HuH-7 (cell line): ENCODE measurements at places on chromosomes 2 and 18.

DNA sequence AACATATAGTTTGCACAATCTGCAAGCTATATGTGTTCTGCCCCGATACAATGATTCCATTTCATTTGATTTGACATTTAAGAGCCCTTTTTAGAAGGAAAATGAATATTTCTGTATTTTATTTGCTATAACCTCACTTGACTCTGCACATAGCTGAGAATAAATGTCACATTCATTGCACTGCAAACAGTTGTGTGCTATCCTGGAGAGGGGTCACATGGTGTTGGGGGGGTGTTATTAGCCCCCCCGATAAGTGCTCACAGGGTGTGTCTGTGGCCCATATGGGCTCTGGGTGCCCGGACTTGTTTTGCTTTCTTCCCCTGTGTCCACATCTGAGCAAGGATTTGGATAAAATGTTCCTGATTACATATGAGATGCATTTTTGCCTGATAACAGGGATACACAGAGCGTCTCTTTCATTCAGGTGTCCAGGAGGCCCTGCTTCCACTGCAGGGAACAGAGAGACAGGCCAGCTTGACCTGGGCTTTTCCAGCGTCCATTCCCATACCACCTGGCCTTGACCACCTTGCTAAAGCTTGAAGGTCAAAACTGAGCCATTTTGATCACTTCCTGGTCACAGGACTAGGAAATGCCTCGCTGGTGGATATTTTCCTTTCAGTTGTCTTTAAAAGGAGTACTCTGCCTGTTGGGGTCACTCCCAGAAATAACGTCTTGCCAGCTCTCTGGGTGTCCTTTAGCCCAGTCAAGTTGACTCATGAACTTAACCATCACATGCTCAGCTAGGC, 38.4 kb upstream of the ID2 start:
- DNase-seq: no peak

- no peak for DNase-seq
Observed at GRCh38 chr2:64640153-64641044, 13.3 kb downstream of the SERTAD2 start.

- no peak for DNase-seq
Observed at GRCh38 chr2:58919316-58919715, 678.2 kb upstream of the FANCL start.

GRCh38 chr2:195471807-195472206, 185.2 kb upstream of the SLC39A10 start:
- no peak for DNase-seq

GRCh38 chr2:197620133-197620532, 55.3 kb downstream of the RFTN2 start:
- DNase-seq: no peak

GRCh38 chr2:216596980-216597509, 36.2 kb upstream of the IGFBP2 start:
- DNase-seq: no peak

- no peak for DNase-seq
Observed at GRCh38 chr2:239012936-239013677, 165.2 kb downstream of the TWIST2 start.

- no peak for DNase-seq
Observed at GRCh38 chr2:113225263-113226259, 51.8 kb downstream of the PSD4 start.

DNA sequence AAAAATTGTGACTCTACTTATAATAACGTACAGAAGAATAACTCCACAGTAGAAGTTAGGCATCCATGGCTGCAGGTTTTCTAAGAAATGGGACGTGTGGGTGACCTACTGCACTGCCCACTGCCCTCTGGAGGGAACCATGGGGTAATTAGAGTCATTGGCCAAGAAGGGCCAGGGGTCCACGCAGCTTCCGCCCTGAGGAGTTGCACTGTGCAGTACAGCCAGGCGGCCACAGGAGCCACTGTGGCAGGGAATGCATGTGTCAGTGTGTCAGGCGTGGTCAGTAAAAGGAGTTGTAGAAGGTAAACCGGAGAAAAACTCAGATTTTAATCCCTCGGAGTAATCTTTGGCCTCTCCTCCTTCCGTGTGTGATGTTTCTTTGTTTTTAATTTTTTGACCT, 24.8 kb downstream of the NCK2 start:
- DNase-seq: no peak

DNA sequence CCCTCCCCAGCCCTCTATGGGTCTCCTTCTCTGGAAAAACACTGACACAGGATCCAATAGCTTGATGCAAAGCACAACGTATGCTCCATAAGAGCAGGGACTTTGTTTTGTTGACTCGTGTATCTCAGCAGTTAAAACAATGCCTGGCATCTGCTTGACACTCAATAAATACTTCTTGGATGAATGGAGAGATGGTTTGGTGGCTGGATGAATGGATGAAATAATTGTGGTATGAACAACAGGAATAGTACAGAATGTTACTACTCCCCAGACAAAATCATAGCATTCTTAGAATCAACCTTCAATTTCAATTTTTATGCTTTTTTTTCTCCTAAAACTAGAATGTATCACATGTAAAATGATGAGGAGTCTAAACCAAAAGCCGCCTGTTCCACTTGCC, 57.4 kb downstream of the KCNE4 start:
- no peak for DNase-seq

DNA sequence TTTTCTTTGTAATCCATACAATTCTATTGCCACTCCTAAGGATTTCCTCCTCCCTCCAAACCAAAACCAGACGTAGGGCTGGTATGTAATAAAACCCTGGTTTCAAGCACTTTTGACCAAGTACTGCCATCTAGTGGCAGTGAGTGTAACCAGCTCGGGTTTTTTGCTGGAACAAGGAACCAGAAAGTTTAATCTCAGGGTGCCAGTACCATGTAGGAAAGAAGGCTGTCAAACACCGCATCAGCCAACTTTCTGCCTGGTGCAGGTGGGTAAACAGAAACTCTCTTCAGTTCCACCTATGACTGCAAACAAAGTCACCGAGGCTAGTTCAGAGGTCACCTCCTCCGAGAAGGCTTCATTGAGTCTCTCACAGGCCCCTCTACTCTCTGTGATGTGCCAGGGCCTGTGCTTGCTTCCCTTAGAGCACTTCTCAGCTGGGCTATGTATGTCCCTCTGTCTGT, 10.2 kb upstream of the THNSL2 start:
- peak; percentile 80 for DNase-seq

DNA sequence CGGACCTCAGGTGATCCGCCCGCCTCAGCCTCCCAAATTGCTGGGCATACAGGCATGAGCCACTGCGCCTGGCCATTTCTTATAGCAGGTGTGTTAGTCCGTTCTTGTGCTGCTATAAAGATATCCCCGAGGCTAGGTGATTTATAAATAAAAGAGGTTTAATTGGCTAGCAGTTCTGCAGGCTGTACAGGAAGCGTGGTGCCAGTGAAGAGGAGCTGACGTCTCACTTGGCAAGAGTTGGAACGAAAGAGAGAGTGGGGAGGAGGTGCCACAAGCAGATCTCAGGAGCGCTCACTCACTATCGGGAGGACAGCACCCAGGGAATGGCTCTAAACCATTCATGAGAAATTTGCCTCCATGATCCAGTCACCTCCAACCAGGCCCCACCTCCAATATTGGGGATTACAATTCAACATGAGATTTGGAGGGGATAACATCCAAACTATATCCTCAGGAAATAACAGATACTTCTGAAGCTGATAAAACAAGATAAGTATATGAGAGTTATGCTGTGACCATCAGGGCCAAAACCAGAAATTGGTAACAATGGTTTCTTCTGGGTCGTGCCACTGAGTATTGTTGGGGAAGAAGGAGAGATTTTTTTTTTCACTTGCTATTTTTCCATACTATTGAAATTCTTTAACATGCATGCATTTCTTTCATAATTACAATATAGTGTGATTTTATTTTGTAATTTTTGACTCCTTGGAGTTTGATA, 7.4 kb upstream of the RMC1 start:
- no peak for DNase-seq

- DNase-seq: no peak
Observed at GRCh38 chr2:101549371-101549770, 74.5 kb upstream of the RFX8 start.

- no peak for DNase-seq
Observed at GRCh38 chr2:239939736-239940483, 85.2 kb downstream of the NDUFA10 start.

GRCh38 chr2:237314198-237314597, 99.8 kb downstream of the COL6A3 start:
- no peak for DNase-seq

DNA sequence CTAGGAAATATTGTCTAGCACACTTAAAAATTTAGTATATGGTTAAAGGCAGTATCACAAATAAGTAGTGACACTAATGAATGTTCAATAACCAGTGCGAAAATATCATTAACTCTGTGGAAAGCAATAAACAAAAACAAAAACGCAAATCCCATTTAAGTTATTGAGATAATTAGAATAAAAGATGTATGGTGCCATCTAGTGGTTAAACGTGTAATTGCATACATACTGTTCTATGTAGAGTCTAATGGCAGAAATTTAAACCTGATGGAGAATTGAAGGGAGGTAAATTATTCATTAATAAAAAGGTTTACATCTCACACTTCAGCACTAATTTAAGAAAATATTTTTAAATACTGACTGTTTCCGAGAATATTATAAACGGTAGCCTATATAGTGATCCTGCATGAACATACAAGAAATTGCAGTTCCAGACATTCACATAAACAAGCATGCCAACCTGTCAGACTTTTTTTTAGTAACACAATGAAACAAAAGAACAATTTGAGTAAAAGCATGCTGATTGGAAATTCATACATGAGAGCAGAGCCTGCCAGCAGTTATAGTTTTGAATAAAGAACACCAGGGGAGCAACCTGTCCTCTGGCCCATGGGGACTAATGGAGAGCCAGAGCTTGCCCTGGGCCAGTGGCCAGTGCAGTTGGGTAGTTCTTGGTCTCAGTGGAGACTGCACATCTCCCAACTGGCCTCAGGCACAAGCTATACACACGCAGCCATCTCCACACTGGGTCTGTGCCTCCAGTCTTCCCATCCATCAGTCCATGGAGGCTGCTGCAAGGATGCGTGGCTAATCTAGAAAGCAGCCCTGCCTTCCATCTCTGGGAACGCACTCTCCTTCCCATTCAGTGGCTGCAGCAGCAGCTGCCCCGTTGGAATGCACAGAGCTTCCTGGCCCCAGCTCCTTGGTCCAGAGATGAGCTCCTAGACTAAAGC, 28.0 kb downstream of the GCG start:
- peak; percentile 28 for DNase-seq

- DNase-seq: no peak
Observed at GRCh38 chr2:86241611-86242010, 42.4 kb downstream of the MRPL35 start.

- DNase-seq: no peak
Observed at GRCh38 chr18:44552706-44553105, 128.0 kb upstream of the SETBP1 start.

DNA sequence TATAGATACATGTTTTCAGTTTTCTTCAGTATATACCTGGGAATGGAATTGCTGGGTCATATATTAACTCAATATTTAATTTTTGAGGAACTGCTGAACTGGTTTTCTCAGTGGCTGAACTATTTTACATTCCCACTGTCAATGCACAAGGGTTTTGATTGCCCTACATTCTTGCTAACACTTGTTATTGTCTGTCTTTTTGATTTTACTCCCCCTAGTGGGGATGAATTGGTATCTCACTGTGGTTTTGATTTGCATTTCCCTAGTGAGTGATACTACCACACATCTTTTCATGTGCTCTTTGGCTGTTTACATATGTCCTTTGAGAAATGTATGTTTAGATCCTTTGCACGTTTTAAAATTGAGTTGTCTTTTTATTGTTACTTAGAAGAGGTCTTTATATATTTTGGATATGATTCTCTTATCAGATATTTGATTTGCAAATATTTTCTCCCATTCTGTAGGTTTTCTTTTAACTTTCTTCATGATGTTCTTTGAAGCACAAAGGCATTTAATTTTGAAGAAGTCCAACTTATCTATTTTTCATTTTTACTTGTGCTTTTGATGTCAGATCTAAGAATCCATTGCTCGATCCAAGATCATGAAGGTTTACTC, 36.2 kb downstream of the ASB1 start:
- DNase-seq: peak; percentile 60

DNA sequence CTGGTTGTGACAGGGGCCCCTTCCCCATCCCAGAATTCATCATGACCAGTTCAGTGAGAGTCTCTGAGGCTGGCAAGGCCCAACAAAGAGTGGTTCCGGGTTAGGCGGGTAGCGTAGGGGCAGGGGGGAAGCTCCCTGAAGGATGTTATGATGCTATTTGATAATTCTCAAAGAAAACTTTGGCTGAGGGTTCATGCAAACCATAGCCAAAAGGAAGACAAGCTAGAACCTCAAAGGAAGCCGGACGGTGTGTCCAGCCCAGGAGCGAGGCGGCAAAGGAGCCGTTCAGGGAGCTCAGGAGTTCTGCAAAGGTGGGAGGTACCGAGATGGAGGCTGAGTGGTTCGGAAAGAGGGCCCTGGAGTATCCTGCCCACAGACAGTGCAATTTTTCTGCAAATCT, 226.8 kb upstream of the RAB6C start:
- no peak for DNase-seq

GRCh38 chr18:13457327-13457726, 238.8 kb downstream of the LDLRAD4 start:
- no peak for DNase-seq

DNA sequence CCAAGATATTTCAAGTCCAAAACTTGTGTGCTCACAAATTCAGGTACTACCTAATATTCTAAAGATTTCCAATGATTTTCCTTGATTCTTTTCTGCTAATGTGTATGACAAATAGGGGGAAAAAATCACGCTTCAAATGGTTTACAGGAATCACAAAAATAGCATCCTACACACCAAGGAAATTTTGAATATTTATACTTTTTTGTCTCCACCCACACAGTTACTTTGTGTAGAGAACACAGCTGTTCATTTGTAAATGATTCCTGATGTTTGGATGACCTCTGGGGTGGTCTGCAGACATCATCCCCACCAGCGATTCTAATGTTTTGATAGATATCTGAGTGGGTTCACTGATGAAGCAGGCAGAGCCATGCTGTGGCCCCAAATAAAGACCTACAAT, 260.6 kb upstream of the NCKAP5 start:
- no peak for DNase-seq

DNA sequence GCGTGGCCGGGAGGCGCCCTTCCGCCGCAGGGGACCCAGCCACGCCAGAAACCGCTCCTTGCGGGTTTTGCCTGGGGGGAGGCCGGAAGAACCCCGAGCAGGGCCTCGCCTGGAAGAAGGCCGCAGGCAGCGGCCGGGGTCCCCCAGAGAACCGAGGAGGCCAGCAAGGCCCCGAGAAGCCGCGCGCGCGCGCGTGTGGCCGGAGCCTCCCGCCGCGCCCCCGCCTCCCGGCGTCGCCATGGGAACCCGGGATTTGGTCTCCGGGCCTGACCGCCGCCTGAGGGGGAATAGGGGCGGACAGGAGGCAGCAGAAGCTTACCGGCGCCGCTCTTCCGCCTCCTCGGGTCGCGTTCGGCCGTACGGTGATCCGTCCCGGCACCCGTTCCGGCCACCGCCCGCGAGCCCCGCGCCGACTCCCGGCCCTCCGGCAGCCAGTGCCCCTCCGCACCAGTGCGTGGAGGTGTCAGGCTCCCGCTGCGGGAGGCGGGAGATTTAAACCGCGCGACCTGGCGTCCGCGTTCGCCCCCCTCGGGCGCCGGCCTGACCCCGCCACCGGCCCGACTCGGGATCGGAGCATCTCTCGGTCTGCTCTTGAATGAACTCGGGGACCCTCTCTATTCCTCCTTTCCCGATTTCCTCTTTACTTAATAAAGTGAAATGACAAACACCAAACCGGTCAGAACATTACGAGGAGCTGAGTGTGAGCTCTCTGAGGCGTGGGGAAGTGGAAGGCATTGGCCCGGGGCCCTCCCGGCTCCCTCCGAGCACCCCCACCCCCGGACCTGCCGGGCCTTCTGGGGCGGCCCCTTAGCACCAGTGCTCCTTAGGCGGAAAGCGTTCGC, at the start of gene ICA1L:
ICA1L (minus strand) TSS at position 467 of the 842 bp plus-strand sequence. CDS start 42,757 bp downstream, outside the sequence.
- DNase-seq: peak; percentile 51
